ENCODE measurements at places on chromosomes 4 and X. TPM values are rescaled to one million over a fixed set of nuclear protein-coding genes. Genes with fewer than 3 reads are reported as not detected.

GRCh38 chrX:144637731-144638130 is 609.6 kb upstream of the SPANXN1 start:
- DNase-seq, result no peak
- H3K4me3 ChIP-seq, result no peak overlapping the region
- no peak overlapping the region for H3K27ac ChIP-seq

GRCh38 chrX:120310861-120311726 is at the start of gene TMEM255A:
TSS of gene TMEM255A (minus strand) at chrX:120311461. CDS start at chrX:120311309, 152 bp downstream.
- no peak within 1 kb of the TSS for H3K27ac ChIP-seq
- H3K36me3 ChIP-seq, result no peaks in the 10 kb centered on the region
- no peak for DNase-seq
- peaks cover 60% of the 10 kb centered on the region for H3K27me3 ChIP-seq
- H3K4me3 ChIP-seq, result peak within 1 kb of the TSS; percentile 88

DNA sequence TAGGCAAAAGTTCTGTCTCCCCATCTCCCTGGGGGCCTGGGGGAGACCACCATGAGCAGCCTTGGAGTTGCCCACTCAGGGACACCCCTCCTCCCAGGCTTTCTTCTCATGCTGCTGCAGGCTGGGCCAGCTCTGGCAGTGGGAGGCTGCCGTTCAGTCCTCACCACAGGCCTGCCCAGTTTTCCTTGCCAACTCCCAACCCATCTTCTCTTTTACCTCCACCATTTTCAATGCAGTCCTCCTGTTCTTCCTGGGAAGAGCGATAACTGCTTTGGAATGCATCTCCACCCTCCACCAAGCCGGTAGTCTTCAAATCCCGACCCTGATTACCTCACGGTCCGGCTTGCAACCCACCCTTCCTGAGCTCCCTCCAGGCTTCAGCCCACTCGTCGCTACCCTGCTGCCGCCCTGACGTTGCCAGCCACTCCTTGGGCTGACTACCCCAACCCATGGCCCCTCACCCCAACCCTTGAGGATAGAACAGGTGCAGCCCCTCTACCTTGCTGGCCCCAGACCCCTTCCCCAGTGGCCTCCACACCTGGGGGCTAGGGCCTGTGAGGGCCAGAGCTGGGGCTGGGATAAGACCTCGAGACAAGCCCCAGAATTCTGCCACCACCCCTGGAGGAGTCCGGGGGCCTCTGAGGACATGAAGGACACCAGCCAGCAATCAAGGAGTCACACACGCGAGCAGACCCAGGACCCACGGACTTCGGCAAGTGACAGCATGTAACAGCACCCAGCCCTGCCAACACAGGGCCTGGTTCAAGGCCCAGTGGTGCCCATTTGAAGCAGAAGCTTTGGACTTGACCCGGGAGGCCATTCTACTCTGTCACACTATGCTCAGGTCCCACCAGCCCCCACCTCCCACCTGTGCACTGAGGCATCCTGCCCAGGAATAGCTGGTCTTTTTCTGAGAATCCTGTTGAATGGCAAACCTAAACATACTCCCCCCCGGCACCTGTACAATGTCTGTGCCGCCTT is 9.2 kb downstream of the WDR1 start:
- H3K36me3 ChIP-seq, result peaks cover 79% of the 10 kb centered on the region
- H3K4me3 ChIP-seq, result peak overlapping the region; percentile 59
- H3K4me1 ChIP-seq, result peaks cover 99% of the 10 kb centered on the region
- H3K27me3 ChIP-seq, result no peaks in the 10 kb centered on the region
- no peak for DNase-seq
- H3K27ac ChIP-seq, result peak overlapping the region; percentile 74

- H3K4me1 ChIP-seq, result no peaks in the 10 kb centered on the region
- no peak overlapping the region for H3K4me3 ChIP-seq
- no peak for DNase-seq
- H3K27ac ChIP-seq, result no peak overlapping the region
These were observed 540.2 kb downstream of the GBA3 start for GRCh38 chr4:23232987-23233386.

MAGEA6 gene
- total RNA-seq, result not detected

PABPC1L2A gene
- total RNA-seq, result not detected
